ENCODE measurements at places on chromosomes 3 and 15.

GRCh38 chr3:17806876-17807275 is 64.4 kb upstream of the TBC1D5 start:
- no peak for DNase-seq

DNA sequence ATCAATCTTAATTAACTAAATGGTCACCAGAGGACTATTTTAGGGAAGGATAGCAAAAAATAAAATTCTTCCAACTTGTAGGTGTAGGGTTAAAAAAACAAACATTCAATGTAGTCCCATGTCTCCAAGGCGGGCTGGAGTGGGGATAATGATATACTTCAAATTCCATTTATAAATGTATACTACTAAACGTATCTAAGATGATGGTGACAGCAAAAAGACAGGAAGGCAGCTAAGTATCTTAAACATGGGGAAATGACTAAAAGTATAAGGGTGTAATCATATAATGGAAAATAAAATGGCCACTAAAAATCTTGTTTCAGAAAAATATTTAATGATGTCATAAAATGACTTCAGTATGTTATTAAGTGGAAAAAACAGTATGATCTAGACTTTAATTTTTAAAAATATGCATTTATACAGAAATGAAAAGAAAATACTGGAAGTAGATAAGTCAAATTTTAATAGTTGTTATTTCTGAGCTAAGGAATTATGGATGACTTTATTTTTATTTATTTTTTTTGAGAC is 181.7 kb downstream of the SUCLG2 start:
- no peak for DNase-seq

DNA sequence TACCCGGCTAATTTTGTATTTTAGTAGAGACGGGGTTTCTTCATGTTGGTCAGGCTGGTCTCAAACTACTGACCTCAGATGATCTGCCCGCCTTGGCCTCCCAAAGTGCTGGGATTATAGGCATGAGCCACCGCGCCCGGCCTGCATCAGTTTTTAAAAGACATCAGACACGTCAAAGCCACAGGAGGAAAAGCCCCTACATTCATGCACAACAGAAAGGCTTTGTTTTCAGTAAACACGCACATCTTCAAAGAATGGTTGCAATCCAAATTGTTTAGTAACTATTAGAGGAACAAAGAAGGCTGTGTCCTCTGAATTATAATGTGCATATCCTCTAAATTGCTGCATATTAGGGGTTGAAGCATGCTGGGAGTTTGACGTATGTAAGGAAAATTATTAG is 53.3 kb downstream of the BTD start:
- no peak for DNase-seq

DNA sequence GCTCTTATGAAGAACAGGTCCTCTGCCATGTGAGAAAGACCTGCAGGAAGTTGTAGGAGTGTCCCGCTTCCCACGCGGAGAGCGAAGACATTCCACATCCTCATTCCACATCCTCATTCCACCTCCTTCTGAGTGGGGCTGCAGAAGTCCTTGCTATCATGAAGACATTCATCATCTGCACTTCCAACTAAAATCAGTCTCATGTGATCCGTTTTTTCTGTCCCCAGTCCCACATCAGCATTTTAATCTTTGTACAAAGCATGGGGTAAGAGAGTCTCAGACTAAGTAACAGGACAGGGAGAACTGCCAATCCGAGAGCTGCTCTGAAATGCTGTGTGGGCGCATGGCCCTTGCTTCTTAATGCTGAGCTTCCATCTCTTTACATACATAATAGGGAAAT is 227.2 kb downstream of the RSRC1 start:
- DNase-seq, result no peak

GRCh38 chr3:5690904-5691532 is 503.5 kb downstream of the EDEM1 start:
- no peak for DNase-seq

- DNase-seq, result no peak
Measured at GRCh38 chr3:15506571-15506970, 14.9 kb downstream of the COLQ start.

DNA sequence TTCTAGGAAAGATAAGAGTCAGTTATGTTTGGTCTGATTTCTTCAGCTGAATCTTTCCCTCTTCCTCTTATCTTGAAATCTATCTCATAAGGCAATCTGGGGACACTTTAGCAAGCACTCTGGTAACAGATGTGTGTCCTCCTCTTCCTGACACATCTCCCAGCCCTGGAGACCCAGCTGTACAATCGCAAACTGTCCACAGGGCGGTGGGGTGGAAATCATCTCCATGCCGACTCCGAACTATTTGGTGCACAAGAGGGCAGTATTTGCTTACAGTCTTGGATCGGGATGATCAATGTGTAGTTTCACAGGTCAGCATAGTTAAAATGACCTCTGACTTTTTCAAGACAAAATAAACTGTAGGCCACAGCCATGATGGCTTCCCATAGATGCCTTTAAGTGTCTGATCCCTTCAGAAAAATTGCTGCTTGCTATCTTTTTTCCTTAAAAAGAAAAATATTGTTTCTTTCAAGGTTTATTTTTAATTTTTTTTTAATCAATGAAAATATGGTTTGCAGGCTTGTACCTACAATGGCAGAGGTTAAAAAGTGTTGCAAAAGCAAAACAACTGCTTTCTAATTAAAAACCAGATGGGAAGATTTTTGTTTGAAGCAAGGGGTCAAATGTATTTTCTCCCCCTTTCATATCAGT is 17.7 kb downstream of the EEFSEC start:
- DNase-seq, result peak; percentile 52

- no peak for DNase-seq
Measured at GRCh38 chr3:65595222-65596028, 443.3 kb downstream of the MAGI1 start.

DNA sequence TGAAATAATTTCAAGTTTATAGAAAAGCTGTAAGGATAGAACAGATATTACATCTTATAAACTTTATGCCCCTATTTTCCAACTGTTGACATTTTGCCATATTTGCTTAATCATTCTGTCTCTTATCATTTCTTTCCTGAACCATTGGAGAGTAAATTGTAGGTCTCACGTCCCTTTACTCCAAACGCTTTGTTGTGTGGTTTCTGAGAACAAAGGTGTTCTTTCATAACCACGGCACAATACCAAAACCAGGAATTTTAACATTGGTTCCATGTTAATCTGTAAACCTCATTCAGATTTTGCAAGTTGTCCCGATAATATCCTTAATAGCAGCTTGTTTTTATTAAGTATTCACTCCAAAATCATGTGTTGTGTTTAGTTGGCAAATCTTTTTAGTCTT is 134.8 kb downstream of the AKAP13 start:
- DNase-seq, result no peak

GRCh38 chr3:46361408-46362283 is 7.7 kb downstream of the CCR2 start:
- DNase-seq, result no peak

- DNase-seq, result no peak
Measured at GRCh38 chr15:88703533-88703932, 64.7 kb downstream of the ISG20 start.

DNA sequence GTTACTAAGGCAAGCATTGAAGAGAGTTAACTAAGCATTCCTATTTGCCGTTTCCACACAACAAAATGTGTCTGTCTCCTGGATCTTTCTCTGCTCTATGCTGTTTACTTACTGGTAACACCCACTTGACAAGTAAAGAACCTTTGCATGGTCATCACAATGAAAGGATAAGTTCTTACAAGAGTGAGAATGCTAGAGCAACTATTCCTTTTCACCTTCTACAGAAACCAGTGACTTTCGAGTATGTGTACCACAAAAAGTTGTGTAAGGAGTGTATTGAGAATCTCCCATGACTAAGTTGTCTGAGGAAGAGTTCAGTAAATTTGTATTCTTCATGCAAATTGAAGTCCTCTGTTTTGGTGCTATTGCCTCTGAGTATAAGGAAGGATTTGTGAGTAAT is 10.8 kb downstream of the TIPARP start:
- DNase-seq, result no peak

GRCh38 chr15:62357431-62357830 is 192.3 kb upstream of the C2CD4B start:
- no peak for DNase-seq

DNA sequence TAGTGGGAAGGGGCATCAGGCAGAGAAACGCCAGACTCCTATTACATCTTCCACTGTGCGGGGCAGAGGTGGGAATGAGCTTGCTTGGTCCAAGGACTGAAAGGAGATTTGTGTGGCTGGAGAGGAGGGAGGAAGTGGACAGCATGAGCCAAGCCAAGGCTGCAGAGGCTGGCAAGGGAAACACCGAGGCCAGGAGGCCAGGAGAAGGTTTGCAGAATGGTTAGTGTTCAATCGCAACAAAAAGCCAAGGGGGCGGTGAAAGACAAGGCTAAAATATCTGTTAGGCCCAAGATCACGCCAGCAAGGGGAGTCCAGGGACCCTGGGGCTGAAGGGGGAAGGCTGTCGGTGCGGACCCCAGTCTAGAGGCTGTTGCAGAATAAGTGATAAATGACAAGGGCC is 75.8 kb downstream of the CPN2 start:
- no peak for DNase-seq

DNA sequence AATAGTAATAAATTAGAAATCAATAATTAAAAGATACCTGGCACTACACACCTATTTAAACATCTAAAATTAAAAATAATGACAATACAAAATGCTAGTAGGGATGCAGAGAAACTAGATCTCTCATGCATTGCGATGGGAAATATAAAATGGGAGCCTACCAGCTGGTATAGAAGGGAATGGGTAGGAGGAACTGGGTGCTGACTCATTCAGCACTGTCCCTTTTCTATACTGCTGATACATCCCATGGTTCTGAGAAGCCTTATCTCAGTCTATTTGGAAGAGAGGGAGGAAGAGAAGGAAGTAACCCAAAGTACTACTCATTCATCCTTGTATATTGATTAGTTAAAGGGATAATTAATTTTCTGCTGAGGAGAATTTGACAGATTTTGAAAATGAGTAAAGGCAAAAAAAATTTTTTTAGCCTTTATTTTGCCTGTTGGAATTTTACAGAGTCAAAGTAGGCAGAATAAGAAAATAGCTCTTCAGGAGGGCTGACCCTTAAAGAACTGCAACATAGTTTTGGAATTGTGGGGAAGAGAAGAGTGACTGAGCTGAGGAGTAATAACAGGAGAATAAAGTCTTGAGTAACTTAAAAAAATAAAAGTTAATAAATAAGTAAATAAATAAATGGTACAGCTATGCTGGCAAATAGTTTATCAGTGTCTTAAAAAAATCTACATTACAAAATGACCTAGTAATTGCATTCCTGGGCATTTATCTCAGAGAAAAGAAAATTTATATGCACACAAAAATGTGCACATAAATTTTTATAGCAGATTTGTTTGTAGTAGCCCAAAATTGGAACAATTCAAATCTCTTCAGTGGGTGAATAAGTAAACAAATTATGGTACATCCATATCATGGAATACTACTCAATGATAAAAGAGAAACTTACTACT is 15.3 kb upstream of the BHLHE40 start:
- no peak for DNase-seq

DNA sequence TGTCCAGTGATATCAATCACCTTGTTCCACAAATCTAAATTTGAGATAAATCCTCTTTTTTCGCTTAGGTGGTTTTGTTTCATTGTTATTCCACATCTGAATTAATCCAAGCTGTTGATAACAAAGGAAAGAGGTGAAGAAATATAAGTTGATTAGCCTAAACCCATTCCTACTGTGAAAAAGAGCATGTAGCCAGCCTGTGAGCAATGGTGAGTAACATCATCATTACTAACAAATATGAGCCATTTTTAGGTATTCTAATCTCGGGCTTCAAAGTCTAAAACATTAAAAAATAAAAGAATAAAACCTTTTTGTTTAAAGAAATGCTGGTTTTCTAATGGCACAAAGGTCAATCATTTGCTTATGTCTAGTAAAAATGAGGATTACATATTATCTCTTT is 52.1 kb upstream of the P3H2 start:
- no peak for DNase-seq

DNA sequence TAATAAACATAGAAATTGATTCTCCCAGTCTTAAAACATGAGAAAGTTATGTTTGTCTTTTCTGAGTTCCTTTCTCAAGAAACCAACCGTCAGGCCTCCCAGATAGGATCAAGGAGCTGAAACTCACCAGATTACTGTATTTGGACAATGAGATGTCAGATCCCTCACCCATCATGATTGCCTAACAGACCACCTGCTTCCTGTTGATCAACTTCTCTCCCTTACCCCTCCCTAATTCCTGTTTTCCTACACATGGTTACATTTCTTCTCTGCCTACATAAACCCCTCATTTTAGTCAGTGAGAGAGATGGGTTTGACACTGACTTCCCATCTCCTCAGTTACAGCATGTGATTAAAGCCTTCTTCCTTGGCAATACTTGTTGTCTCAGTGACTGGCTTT is 917.5 kb downstream of the FHIT start:
- no peak for DNase-seq

DNA sequence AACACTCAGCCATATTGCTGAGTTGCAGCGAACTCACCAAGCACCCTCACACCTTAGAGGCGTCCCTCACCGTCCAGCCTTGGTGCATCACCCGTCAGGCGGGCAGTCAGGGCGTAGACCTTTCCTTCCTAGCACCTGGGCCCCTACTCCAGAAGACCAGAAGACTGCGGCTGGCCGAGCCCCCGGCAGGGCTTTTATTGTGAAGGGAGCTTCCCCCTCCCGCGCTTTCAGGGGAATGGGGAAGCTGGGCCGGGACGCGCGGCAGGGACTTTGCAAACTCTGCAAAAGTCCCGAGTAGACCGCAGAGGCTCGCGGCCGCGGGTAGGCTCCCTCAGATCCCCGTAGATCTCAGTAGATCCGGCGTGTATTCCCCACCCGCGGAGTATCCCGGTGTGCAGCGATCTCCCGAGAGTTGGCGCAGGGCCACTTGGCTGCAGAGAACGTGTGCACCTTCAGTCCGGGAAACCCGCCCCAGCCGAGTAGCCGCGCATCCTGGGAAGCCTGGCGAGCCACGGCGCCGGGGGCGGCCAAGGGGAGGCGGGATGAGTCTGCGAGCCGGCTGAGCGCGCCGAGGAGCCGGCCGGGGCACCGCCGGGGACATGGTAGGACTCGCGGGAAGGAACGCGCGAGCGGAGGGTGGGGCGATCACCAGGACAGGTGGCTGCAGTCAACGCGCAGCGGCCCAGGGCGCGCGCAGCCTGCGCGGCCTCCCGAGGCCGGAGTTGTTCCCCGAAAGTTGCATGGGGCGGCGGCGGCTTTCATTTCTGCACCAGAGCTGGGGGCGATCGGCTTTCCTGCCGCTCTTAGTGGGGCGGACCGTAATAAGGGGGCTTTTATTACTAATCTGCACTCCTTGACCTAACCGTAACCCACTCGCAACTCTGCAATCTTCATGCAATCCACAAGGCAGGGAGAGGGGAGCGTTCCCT is at the start of gene GASK1A:
Gene GASK1A, plus strand, starts transcription at position 268 of the 929 bp plus-strand sequence. Its CDS starts 332 bp downstream, at position 600.
- DNase-seq, result no peak

DNA sequence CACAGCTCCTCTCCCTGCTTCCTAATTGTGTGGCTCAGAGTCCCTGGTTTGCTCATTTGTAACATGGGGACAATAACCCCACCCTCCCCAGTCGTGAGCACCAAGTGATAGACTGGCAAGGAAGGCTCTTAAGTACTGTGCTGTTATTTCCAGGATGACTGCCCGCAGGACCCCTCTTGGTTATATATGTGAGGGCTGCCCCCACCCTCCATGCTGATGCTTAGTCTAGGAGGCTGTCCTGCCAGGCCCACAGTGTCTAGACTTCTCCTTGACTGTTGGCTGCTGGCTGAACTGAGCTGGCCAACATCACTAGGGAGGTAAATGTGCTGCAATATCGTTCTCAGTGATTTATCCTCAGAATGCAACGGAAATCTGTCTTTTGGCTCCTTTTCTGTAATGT is 45.1 kb downstream of the RAB11A start:
- no peak for DNase-seq

GRCh38 chr3:183898028-183898431 is 13.3 kb upstream of the PARL start:
- DNase-seq, result no peak

GRCh38 chr15:88269356-88270062 is 13.0 kb upstream of the NTRK3 start:
- no peak for DNase-seq

Data from AG09309 (cell line).